Stimulated activated naive B cell treated with anti-CD40 and anti-IgM and Interleukin-4, amounts not matched to agents 10 μg/mL and 1 μg/mL and 100 μg/mL, for 72 hours (primary cell): ENCODE measurements at places on chromosomes 12 and 14.

- DNase-seq = no peak
These were observed 25.2 kb downstream of the SSH1 start for GRCh38 chr12:108832208-108832607.

DNA sequence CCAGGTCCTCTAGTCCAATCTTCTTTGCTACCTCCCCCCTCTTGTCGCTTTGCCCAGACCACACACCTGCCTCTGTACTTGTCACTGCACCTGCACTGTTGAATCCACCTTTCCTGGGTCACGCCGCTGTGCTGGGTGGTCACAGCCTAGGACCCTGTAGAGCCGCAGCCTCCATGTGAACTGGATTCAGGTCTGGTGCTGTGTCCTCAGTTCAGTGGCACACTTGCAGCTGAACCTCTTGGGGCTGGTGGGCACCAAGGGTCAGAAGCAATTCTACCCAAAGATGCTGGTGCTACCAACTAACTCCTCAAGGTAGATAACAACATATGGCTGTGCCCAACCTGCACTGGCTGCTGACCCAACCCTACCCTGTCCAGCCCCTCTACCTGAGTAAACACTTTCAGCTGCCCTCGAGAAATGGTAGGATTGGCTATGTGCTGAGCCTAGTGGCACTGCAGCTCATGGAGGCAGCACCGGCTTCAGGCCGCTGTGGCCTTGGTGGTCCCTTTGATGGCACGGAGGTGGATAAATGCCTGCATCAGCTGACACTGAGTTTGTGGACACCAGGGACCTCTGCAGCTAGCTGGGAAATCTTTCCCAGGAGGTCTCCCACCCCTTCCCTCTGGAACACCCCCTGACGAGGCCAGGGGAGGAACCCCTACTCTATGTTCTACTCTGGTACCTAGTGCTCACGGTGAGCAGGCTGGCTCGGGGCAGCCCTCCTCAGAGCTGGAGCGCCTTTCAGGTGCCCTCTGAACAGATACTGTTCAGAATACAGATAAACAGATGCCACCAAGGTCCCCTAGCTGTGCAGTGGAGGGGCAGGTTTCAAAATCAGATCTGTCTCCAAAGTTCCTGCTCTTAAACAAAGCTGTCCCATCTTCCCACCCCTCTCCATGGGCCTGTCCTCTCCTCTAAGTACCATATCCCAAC lies 14.3 kb downstream of the AGAP2 start:
- no peak for DNase-seq

DNA sequence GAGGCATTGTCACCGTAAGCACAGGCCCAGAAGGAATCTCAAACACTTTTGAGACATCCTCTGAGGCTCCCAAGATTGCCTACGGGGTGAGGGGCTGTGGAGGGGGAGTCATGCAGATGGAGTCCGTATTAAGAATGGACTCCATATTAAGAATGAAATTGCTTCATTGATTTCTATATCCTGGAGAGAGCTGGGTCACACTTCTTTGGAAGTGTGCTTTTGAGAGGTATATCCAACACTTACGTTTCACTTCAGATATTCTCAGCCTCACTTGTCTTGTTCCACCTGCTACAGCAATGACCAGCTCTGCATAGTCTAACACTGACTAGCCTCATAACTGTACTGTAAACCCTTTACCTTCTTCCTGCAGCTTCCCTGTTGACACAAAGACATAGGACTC lies 62.6 kb upstream of the ARHGAP5 start:
- DNase-seq = no peak

GRCh38 chr12:27869567-27869966 lies 89.5 kb upstream of the MANSC4 start:
- DNase-seq = no peak

GRCh38 chr14:106487600-106487999 lies 961.2 kb downstream of the TMEM121 start:
- DNase-seq = no peak

DNA sequence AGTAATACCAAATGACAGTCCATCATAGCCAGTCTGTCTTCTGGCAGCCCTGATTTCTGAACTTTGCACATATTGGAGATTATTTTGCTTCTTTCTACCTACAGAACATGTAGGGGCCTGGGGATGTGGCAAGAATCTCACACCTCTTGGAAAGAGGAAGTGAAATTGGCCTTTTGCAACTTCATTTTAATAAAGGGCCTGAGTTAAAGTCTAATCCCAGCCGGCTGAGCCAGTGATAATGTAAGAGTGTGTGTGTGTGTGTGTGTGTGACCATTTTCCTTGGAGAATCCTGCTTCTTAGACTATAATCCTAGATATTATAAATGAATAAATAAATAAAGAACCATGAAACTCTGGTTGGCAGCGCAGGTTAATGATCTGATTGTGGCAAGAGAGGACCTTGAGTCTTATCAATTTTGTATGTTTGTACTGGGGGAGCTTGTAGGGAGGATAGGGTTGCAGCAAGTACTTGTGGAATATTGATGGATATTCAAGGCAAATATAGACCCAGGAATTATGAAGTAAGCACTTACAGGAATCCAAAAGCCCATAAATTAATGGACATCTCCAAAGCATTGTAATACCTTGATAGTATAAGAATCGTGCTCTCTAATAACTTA lies 233.2 kb upstream of the AMIGO2 start:
- peak; percentile 26 for DNase-seq

- DNase-seq = no peak
These were observed 250.1 kb downstream of the NUAK1 start for GRCh38 chr12:105888696-105889095.

DNA sequence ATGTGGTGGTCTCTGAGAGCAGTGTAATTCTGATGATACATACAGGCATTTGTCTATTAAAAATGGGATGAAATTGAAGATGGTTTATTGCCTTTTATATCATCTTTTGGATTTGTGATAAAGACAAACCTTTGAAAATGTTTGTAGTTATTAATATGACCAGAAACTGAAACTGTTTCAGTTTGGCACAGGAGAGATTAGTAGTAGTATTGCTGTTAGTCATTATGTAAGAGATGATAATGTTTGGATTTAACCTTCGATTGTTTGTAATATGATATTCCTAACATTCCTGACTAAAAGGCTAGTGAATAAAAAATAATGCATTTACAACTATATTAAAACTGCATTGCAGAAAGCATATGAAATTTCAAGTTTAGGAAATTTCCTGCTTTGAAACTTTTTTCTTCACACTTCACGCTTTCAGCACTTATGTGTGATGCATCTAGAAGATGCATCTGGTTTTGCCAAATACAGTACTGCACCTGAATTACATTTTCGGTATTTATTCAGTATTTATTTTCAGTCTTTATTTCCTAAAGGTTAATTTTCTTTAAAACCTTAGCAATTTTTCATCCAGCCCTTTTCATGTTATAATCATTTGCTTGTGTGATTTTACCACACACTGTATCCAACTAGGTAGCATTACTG lies 25.5 kb downstream of the ADIPOR2 start:
- DNase-seq = no peak

DNA sequence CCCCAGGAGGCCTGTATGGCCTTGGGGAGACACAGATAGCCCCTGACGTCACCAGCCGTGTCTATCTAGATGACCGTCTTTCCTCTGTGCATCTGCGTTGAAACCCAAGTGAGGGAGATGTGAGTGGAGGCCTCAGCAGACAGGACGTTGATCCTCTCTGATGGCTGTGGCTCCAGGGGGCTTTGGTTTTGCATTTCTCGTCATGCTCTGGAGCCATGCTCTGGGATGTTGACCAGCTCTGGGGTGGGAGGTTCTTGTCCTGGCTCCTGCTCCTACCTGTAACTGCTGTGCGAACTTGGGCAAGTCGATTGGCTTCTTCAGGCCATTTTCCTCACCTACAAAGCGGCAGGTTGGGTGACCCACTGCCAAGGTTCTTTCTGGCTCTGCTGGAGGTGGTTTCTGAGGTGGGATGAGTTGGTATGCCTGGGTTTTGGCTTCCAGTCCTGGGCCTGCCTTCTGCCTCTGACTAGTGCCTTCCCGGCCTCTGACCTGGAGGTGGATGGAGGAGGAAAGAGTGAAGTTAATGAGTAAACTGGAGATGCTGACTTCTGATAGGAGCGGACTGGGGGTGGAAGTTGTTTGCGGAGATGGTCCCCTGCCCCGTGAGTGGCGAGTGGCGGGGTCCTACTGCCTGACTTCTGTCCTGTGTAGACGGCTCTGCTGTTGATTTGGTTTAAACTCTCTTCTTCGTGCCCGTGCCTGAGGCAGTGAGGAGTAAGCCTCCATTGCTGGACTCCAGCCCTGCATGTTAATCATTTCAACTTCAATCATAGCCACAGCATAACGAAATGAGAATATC lies 8.4 kb downstream of the TSPAN9 start:
- no peak for DNase-seq

GRCh38 chr12:38720661-38721060 lies 184.7 kb downstream of the CPNE8 start:
- DNase-seq = no peak

- DNase-seq = no peak
These were observed at the start of gene AKT1 for GRCh38 chr14:104794993-104795780. Gene AKT1, minus strand, starts transcription at chr14:104795748. Its CDS starts 3,105 bp downstream, at chr14:104792643.

DNA sequence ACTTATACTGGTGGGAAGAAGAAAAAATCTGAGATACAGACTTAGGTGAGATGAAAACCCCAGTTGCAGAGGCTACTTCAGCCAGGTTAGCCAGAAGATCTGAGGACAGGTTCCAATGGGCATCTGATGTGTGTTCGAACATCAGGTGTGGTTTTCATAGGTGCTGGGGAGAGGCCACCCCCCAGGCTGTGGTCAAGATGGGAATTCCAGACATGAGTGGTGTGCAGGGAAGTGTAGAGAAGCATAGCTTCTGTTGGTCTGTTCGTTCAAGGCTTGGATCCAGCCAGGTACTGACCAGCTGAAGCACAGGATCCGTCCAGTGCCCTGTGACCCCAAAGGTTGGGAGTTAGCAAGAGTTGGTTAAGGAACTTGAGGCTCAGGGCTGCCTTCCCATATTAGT lies 85.5 kb downstream of the SSPN start:
- DNase-seq = no peak

DNA sequence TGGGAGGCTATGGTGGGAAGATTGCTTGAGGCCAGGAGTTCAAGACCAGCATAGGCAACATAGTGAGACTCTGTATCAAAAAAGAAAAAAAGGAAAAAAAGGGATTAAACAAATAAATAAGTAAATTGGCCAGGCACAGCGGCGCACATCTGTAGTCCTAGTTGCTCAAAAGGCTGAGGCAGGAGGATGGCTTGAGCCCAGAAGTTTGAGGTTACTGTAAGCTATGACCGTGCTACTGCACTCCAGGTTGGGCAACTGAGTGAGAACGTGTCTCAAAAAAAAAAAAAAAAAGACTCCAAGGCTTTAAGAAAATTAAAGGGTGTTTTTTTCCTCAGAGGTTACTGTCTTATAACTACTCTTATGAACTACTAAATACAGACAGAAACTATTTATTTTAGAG lies 11.7 kb downstream of the BEST3 start:
- DNase-seq = no peak

GRCh38 chr14:91127924-91128323 lies 14.1 kb downstream of the DGLUCY start:
- no peak for DNase-seq
